ENCODE measurements at places on chromosomes 7 and 10. TPM values are rescaled to one million over a fixed set of nuclear protein-coding genes. Genes with fewer than 3 reads are reported as not detected.

Gene NPFFR1
- total RNA-seq: not detected

DNA sequence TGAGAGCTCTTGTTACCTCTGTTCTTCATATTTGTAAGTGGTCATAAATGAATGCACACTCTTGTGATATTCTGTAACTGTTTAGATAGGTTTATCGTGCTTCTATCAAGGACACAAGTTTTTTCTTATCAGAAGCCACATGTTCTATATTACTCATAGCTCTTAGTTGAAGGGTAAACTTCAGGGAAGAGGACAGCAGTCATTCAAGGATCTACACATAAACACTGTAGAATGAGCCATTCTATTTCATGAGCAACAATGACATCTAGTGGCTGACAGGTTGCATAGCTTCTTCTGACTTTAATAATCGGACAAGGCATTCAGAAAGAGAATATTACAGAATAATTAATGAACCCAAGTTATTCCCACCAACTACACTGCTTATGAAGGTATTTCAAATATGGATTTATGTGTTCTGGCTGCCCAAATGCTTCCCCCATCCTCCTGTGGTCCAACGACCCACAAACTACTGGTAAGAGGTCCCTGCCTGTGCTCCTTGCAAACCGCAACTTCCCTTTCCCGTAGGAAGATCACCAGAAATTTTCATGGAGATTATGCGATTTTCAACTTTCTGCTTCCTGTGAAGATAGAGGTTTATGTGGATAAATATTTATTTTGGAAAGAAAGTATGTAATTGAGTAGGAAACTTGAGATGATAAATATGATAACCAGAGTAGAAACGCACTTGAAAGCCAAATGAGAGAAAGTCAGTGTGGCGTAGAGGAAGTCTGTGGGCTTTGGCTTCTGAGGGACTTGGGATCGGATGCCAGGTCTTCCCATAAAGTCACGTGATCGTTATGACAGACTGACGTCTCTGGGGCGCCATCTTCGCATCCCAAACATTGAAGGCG is 16.8 kb upstream of the ABCB5 start:
- DNase-seq: no peak

- DNase-seq: no peak
Observed at GRCh38 chr7:134844200-134844599, 64.8 kb downstream of the CALD1 start.

DNA sequence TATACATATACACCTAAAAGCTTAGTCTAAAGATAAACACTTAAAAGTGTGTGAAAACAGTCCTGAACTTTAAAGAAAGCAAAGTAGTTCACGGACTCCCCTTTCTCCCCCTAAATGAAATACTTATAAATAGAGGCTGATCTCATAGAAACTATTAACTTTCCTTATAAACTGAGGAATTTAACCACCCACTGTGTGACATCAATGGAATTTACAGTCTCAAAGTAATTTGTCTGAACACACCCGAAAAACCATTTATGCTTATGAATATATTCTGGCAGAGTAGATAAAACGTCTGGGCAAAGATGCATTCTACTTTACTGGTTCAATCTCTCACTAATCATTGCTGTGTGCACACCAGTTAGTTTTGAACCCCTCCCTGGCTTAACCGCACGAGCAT is 181.8 kb upstream of the DGKB start:
- no peak for DNase-seq

- DNase-seq: no peak
Observed at GRCh38 chr7:105285118-105285874, 103.4 kb downstream of the SRPK2 start.

GRCh38 chr7:77270094-77270480 is 70.5 kb upstream of the FGL2 start:
- DNase-seq: no peak
